ENCODE measurements at places on chromosomes 13 and 19.

- no peak for DNase-seq
These were observed 44.7 kb downstream of the DHRS12 start for GRCh38 chr13:51759240-51759639.

DNA sequence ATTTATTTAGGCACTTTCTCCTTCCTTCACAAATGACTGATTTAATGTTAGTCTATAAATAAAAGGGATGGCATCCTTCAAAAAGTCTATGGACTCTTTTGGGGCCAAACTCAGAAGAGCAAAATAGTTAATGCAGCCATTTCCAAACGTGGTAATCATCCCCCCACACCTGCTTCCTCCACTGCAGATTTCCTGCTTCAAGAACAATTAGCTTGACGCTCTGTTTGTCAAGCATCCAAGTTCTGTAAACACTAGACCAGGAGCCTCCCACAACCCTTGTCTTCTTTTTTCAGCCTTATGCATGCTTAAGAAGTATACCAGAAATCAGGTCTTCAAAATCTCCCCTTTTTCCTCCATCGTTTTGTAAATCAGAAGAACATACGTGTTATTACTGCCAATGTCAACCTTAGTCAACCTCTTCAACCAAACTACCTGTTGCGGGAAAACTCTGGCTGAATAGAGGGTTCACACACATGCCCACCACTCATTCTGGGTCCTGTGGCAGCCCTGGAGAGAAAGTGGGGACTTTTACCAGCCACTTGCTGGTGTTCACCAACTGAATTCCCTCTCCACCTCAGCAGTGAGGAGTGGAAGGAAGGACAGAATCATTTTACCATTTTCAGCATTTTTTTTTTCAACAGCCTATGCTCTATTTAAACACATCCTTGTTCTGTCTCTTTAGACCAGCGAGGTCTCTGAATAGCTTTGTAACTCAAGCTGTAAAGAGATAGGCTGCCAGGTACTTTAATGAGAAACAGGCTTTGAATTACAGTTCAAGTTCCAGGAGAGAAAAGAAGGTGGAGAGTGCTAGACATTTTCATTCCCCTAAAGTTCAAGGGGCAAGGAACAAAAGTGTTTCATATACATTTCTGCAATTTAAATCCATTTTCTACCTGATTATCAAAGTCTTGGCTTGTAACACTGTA lies 39.1 kb downstream of the EFNB2 start:
- no peak for DNase-seq

DNA sequence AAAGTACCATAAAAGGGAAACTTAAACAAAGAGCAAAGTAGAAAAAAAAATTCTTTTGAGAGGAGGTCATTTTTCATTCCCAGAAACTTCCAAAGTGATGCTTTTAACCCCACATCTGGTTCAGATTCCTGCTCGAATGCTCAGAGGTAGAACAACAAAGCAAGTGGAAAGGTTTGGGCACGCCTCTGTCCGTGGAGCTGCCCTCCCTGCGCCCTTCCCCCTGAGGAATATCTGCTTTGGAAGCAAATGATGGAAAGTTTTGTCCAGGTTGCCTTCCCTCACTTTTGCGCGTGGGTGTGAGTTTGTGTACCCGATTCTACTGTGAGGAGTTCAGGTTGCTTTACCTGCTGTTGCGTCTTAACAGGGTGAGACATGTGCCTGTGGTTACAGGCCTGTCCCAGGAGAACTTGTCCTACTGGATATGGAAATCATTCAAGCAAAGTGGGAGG lies 110.2 kb downstream of the KLF5 start:
- DNase-seq = no peak

GRCh38 chr13:94656766-94657165 lies 55.1 kb downstream of the GPR180 start:
- no peak for DNase-seq

DNA sequence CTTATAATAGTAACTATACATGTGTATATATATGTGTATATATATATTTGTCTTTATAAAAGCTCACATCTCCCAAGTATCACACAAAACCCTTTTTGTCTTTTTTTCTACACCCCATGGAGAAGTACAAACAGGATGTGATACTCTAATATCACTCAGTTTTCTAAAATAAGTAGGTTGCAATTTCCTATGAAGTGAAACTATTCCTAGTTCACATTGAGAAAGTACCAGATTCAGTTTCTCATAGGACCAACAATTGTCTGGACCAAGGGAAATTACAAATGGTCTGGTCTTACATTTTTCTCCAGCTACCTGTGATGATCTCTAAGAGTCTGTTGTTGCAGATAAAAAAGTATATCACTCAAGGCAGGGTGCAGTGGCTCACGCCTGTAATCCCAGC lies 17.9 kb upstream of the LILRB1 start:
- DNase-seq = no peak

DNA sequence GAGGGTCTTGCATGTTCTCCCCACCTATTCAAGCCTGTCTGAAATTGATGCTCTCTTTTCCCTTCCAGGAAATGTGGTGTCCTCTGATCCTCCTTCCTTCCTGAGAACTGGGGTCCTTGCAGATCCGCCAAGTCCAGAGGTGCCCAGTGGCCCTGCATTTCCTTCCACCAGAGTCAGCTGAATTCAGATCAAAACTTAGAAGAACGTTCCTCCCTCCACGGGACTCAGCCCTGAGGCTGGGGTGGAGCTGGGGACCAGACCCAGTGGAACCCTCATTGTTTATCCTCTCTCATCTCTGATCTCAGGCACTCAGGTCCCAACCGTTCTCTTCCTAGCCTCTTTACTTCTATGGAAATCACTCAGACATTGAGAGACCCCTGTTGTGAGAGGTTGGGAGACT lies 477.3 kb downstream of the TSHZ3 start:
- no peak for DNase-seq

- no peak for DNase-seq
These were observed 51.3 kb downstream of the OR10H4 start for GRCh38 chr19:16000024-16000663.

- no peak for DNase-seq
These were observed 19.8 kb downstream of the RBM26 start for GRCh38 chr13:79386125-79386826.

GRCh38 chr19:44142059-44142433 lies 692 bp downstream of the ZNF234 start:
- no peak for DNase-seq

DNA sequence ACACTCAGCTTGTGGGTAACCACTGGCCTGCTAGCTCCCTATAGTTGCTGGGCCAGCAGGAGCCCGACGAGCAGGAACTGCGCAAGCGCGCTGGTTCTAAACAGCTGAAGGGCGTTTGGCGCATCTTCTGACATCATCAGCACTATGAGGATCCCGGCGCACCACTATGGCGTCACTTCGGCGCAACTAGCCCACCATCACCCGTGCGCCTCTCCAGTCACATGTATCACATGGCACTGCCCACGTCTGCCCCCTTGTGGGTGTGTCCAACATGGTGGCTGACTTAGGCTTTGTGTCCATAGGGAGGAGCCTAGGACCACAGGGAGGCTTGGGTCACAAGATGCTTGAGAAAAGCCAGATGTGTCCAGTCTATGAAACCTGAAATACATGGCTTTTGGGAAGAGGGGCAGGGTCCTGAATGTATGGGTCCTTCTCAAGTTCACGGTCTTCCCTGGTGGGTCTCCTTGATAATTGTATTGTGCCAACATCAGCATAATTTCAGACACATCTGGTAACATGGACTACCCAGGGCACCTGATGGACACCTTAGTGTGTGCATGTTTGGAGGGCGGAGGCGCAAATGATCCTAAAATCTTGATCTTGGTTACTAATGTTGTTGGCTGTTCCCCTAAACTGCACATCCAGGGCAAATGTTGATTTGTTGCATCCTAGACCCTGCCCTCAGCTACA lies 18.0 kb downstream of the KLK4 start:
- DNase-seq = peak; percentile 77

DNA sequence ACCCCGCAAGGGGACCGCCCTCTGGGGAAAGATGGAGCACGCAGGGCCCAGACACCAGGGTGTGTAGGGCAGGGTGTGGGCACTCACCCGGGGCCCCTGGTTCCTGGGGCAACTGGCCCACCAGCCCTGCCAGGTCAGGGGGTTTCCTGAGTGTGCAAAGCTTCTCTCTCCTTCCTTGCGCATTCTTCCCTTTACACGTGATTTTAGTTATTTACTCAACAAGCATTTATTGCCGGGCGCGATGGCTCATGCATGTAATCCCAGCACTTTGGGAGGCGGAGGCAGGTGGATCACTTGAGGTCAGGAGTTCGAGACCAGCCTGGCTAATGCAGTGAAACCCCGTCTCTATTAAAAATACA lies 20.4 kb downstream of the PRR36 start:
- DNase-seq = no peak

DNA sequence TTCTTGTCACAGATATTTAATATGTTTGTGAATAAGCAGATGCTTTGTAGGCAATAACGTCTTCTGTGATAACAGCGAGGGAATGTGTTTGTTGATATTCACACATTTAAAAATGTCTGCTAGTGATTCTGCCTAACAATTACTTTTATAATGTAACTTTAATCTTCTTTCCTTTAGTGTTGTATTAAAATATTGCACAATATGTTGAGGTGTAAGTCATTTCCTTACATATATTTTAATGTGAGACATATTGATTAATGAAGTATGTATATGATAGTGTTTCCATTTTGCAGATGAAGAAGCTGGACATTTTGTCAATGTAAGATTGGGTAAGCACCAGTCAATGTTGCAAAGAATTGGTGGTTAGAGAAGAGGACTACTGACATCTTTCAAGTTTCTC lies 324.4 kb downstream of the SLITRK1 start:
- no peak for DNase-seq

GRCh38 chr13:22053053-22053452 lies 382.2 kb downstream of the FGF9 start:
- DNase-seq = no peak

DNA sequence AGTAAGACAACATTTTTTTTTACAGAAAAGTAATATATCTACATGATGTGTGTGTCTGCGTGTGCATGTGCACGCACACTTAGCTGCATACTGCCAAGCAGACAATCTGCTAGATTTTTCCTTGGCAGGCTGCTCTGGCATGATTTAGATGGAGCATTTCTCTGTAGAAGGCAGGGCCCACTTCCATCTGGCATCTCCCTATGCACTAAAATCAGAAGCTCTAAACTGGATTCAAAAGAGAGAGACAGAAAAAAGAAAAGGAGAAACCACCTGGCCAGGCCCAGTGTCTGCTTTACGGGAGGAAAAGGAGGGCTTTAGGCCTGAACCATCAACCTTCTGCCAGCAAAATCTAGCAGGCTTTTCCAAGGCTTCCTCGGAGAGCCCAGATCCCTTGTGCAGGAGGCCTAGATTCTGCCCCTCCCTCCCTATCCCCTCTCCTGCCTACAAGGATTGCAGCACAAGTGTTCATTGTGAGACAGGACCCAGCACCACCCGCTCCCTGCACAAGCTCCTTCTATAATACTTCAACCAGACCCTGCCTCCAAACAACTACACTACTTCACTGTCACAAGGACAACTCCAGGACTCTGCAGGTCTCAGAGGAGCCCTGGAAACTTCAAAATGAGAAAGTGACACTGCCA lies 99.3 kb downstream of the DOCK9 start:
- DNase-seq = no peak

DNA sequence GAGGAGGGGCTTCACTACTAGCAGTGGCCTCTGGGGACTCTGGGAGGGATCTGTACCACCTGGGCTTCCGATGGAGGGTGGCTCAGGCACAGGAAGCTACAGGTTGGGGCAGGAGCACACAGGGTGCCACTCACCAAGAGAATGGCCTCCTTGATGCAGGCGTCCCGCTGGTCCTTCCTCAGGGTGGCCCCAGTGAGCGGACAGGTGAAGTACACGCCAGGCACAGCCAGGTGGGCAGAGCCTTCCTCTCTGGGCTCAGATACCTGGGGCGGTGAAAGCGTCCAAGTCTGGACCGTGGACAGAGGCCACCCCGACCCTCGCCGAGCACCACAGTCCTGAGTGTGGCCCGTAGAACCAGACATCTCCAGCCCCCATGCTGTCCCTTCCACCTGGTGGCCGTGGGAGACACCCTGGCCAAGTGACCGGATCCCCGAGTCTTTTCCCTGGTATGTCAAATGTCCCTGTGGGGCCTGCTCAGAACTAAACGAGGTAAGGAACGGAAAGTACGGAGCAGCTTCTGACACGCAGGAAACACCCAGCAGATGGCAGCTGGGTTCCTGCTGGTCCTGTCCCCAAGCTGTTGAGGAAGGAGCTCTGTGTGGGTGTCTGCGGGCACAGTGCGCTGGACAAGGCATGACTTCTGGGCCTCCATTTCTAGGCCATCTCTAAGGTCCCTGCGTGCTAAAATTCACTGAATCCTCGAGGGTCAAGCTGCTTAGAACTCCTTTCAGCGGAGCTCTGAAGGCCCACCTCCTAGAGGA lies 5.2 kb downstream of the UBXN6 start:
- no peak for DNase-seq

DNA sequence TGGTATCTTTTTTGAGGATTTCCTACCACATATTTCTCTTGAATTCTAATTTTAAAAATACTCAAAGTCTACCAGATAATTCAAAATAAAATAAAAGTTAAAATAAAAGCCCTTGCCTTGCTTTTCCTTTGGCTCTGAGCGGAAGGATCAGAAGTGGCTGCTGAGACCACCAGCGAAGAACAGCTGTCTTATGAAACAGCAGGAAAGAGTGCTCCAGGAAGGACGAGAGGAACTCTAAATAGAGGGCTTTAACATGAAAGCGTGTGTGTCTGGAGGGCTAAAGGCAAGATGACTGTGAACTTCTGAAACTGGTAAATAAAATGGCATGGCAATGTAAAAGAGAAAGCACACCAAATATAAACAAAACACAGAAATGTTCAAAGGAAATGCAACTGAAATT lies 521.5 kb upstream of the SPRY2 start:
- no peak for DNase-seq

GRCh38 chr13:102596147-102597028 lies at the start of gene TPP2:
TSS of gene TPP2 (plus strand) at chr13:102596986. CDS start at chr13:102597039, 53 bp downstream.
- peak; percentile 100 for DNase-seq

GRCh38 chr19:2252055-2252796 lies 3.1 kb downstream of the AMH start:
- DNase-seq = peak; percentile 15

GRCh38 chr19:49101160-49101559 lies 13.0 kb upstream of the LIN7B start:
- no peak for DNase-seq

DNA sequence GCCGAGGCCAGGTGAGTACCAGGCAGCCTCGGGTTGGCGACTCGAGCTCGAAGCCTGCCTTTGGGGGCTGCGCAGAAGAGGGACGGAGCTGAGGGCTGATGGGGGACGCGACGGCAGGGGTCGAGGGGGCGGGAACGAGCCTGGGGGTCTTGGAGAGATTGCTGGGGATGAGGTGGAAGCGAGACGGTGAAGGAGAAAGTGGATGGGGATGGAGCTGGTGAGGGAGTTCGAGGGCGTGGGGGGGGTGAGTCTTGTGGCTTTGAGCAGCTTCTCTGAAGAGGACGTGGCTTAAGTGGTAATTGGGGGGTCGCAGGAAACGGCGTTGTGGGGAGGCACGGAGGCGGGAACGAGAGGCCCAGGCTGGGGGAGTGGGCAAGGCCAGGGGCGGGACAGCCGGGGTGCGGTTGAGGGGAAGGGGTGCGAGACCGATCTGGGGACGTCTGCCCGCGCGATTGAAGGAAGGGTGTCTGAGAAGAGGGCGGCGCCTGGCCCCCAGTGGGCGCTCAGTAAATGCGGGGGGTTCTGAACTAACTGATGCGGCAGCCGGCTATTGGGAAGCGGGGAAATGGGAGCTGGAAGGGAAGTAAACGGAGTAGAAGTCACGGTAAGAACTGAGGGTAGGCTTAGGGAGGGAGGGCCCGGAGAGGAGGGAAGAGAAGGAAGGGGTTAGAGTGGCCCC lies 426 bp downstream of the MYO9B start:
- peak; percentile 29 for DNase-seq

Data from BE2C (cell line).